Germinal center (tissue), 1 donor: ENCODE measurements at places on chromosomes 11 and 22.

- no peak for DNase-seq
Observed at GRCh38 chr11:41273908-41274307, 185.5 kb downstream of the LRRC4C start.

- peak; percentile 68 for DNase-seq
Observed at GRCh38 chr11:36265793-36266628, 23.2 kb downstream of the COMMD9 start.

DNA sequence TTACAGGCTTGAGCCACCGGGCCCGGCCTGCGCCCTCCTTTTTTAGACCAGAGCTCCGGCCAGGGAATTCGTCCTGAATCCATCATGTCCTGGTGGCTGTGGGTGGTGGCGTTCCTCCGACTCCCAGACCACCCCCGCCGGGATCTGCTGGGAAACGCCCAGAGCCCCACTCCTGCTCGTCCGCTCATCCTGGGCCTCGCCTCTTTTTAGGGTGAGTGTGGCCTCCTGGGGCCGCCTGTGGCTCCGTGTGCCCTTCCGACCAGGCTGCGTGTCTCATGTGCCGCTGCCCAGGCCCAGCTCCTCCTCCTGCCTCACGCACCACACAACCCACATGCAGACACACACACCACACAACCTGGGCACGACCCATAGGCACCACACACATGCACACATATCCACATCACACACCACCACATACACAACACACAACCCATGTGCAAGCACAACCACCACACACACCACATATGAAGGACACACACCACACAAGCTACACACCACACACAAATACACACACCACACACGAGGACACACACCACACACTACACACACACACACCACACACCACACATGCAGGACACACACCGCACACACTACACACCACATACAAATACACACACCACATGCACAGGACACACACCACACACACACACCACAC, 946.2 kb downstream of the BRD1 start:
- no peak for DNase-seq

GRCh38 chr22:41498303-41498835, 29.5 kb downstream of the ACO2 start:
- no peak for DNase-seq

GRCh38 chr22:43928468-43928867, 4.9 kb downstream of the PNPLA3 start:
- DNase-seq: no peak

DNA sequence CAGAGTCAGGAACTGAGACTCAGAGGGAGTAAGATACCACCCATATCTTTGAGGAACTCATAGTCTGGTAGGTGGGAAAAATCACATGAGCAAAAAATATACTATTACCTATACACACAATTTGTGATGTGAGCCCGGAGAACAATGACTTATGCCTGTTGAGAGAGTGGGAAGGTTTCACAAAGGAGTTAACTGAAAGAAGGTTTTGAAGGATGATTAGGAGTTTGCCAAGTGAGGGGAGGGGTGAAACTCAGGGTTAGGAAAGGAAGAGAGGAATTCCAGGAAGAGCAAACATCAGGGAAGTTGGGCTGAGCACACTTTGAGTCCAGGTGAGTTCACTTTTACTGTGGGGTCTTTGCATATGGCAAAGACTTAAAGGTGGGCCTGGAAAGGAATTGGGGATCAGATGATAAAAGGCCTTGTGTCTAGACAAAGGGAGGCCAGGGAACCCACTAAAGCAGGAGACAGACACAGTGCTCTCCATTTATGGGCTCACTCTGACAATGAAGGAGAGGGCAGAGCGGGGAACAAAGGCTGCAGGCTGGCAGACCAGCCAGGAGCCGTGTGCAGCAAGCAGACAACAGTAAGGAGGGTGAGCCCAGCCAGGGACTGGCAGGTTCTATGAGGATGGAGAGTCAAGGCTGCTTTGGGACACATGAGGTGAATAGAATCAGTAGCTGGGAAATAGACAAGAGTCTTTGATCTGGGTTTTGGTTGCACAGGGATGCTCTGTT, 33.1 kb downstream of the TSPAN18 start:
- no peak for DNase-seq

GRCh38 chr11:45817191-45817590, 12.2 kb downstream of the SLC35C1 start:
- DNase-seq: peak; percentile 70

GRCh38 chr11:62172294-62172693, 17.7 kb upstream of the SCGB1D1 start:
- no peak for DNase-seq

GRCh38 chr22:30235687-30236170, 10.8 kb downstream of the LIF start:
- no peak for DNase-seq

- no peak for DNase-seq
Observed at GRCh38 chr11:131824771-131825170, 454.4 kb downstream of the NTM start.

- no peak for DNase-seq
Observed at GRCh38 chr22:45124176-45124847, 39.4 kb upstream of the NUP50 start.

DNA sequence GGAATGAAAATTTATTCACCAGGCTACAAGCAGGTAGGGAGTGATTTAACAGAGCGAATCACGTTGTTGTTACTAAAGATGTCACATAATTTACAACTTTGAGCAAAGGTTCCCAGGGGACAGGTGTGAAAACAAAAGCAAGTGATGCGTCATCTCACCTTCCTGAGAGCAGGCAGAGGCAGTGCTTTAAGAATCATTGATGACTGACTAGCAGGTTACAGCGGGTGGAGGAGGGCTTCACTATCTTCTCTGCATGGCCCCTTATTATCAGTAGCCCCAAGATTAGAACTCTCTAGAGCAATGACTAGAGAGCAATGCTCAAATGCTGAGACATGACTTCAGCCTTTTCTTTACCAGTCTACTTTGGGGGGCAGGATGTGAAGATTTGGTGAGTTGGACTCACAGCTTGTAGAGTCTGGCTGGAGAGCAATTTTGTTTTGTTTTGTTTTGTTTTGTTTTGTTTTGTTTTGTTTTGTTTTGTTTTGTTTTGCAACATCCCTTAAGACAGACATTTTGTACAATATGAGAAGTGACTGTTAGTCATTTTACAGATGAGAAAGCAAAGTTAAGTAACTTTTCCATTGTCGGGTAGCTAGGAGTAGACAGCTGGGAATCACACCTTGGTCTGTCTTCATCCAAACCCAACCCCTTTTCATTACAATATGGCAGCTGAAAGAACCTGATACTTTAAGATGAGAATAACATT, 84.8 kb downstream of the SLC1A2 start:
- DNase-seq: peak; percentile 62

DNA sequence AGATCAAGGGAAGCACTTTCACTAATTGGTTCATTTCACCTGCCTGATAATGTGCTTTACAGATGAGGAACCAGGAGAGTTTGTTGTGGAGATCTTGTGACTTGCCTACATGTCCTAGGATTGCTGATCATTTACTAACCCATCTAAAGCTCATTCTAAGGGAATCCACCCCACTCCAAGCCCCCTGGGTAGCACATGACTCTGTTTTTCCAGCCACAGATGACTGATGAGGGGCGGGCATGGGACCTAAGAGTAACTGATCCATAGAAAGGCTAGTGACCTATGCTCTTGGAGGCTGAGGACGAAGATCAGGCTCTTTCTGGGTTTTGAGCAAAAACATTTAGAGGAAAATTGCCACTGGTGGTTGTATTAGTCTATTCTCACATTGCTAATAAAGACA, 378.1 kb downstream of the CADM1 start:
- DNase-seq: no peak

GRCh38 chr11:21949763-21950413, 243.0 kb upstream of the ANO5 start:
- DNase-seq: no peak

- DNase-seq: no peak
Observed at GRCh38 chr11:132942611-132943356, 589.5 kb downstream of the OPCML start.

GRCh38 chr11:43579171-43579918, 101.2 kb upstream of the HSD17B12 start:
- peak; percentile 56 for DNase-seq

GRCh38 chr11:103591554-103591953, 444.9 kb upstream of the DDI1 start:
- DNase-seq: no peak

DNA sequence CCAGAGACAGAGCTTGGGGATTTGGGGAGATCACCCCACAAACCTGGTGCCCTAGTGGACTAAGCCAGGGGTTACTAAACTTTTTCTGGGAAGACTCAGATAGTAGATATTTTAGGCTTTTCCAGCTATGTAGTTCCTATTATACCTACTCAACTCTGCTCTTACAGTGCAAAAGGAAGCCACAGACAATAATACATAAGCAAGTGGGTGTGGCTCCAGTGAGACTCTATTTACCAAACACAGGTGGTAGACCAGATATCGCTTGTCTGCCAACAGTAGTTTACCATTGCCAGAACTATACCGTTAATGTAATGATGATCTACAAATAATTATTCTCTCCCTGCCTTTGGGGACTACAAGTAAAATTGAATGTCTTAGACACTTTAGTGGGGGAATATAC, 6.9 kb downstream of the LDHC start:
- DNase-seq: no peak

GRCh38 chr22:18000441-18001039, 23.8 kb downstream of the MICAL3 start:
- DNase-seq: peak; percentile 18

DNA sequence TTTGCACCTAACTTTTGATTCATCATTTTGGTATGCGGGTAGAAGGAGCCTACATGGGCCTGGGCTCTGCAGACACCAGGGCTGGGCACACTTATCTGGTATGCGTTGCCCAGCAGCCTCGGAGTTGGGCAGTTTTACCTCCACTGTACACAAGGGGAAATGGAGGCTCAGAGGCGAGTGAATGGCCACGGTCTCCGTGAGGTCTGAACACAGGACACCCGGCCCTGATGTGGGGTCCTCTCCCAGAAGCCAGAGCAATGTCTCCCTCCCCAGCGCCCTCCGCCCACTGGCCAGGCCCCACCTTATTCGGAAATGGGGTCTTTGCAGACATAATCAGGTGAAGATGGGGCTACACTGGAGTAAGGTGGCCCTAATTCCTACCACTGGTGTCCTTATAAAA, 43.7 kb downstream of the OSBPL5 start:
- DNase-seq: no peak

- DNase-seq: no peak
Observed at GRCh38 chr22:44711241-44711560, 9.2 kb downstream of the PRR5 start.

DNA sequence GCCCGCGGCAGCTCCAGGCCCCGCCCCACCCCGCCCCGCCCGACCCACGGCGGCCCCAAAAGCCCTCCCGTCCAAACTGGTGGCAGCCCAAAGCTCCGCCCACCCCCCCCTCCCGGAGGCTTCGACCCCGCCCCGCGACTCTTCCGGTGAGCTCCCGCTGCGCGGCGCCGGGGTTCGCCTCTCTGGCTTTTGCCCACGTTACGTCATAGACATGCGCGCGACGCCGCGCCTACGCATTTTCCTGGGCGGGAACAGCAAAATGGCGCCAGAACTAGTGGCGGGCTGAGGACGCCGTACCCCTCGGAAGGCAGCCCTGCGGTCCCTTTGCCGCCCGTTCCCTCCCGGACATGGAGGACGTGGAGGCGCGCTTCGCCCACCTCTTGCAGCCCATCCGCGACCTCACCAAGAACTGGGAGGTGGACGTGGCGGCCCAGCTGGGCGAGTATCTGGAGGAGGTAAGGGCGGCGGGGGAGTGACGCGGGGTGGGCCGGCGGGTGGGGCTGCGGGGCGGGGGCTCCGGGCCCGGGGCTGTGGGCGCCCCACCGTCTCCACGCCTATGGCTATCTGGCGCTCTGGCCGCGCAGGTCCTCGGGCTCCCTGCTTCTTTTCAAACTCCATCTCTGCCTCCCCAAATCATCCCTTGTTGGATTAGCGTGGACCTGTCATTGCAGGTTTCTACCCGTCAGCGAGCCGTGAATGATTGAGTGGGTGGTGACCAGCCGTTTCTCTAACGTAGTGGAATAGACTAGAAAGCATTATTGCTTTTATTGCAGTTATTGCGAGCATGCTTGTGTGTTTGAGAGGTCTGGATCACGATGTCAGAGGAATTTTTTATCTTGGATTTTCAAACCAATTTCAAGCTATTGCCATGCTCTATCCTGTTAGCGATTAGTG, at the start of gene NCAPH2:
Gene NCAPH2, plus strand, starts transcription at position 234 of the 894 bp plus-strand sequence. Its CDS starts 114 bp downstream, at position 348.
- peak; percentile 100 for DNase-seq
